ENCODE measurements at places on chromosomes 2 and 18. TPM values are rescaled to one million over a fixed set of nuclear protein-coding genes. Genes with fewer than 3 reads are reported as not detected.
A peak's percentile ranks its signal among the peaks of the same experiment; 100 is the strongest.

DNA sequence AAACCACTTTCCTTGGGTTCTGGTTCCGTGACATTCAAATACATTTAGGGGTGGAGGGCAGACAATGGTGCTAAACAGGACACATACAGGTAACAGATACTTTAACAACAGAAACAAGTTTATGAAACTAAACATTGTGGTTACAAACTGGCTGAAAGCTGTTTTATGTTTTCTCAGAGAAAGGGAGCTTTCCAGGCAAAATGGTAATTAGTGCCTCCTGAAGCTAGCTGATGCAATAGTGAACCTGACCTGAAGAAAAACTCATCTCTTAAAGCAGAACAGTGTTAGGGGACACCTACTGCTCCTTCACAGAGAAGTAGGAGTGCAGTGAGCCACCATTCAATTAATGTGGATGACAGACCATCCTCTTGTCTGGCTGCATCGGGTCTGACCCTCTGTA lies 138.9 kb downstream of the CCDC148 start:
- H3K27ac ChIP-seq, result peak overlapping the region; percentile 8
- DNase-seq, result no peak
- H3K4me3 ChIP-seq, result no peak overlapping the region
- H3K4me1 ChIP-seq, result peaks cover 27% of the 10 kb centered on the region
- peaks cover 14% of the 10 kb centered on the region for H3K36me3 ChIP-seq

DNA sequence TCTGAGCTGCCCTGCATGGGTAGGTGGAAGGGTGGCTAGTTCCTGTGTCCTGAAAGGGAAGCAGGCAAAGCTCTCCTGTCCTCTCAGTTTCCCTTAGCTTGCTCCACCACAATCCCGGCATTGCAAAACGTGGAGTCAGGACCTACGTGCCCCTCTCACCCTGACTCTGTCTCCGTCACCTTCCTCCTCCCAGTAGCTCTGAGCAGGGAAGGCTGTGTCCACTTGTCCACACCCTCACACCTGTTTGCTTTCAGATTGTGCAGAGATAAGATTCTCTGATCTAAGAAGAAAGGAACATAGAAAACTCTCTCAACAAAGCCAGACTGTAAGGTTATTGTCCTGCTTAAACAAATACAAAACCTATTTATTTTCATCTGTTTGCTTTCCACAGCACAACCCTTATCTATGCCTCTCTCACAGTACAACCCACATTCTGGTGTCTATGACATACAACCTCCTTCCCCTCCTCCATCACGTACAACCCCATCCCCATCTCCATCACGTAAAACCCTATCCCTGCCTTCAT lies 79.0 kb downstream of the ALPK2 start:
- DNase-seq, result no peak
- H3K27me3 ChIP-seq, result no peaks in the 10 kb centered on the region
- H3K27ac ChIP-seq, result no peak overlapping the region
- peaks cover 15% of the 10 kb centered on the region for H3K4me1 ChIP-seq

COL4A4 gene
- total RNA-seq, result 1.9 TPM

DNA sequence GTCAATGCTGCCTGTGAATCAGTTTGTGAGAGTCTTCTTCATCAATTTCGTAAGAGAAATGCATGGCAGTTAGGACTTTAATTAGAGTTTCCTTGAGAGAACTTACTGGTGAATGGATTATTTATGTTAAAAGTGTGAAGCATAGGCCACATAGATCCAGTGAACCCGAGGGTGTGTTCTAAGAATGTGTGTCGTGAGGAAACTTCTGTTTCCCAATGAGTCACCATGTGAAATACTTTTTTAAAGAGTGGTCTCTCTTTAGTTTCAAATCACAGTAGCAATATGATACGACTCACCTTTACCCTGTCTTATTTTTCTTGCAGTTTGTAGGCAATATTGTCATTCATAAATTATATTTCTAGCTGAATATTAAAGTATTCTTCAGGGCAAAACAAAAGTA lies 18.5 kb downstream of the THSD7B start:
- H3K4me3 ChIP-seq, result no peak overlapping the region
- DNase-seq, result no peak
- H3K27ac ChIP-seq, result no peak overlapping the region

GRCh38 chr2:111100765-111101162 lies 19.9 kb upstream of the BCL2L11 start:
- H3K4me3 ChIP-seq, result no peak overlapping the region
- no peak for DNase-seq
- no peaks in the 10 kb centered on the region for H3K27me3 ChIP-seq
- H3K27ac ChIP-seq, result no peak overlapping the region

MYO1B gene
- total RNA-seq, result 39.0 TPM

MALL gene
- 3.8 TPM for total RNA-seq

DNA sequence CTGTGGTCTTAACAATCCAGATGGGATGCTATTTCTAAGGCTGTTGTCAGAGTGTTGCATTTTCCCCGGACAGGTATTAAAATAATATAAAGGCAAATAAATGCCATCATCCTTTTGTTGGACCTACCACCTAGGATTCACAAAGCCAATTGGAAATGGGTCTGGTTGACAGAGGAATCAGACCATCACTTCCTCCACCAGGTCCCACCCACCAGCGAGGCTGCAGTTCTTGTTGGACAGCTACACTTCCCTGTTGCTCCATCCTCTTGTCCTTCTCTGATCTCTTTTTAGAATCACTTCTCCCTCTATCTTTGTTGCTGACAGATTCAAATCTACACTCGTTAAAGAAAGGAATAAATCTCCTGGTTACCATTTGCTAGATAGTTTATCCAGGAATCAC lies 1.1 kb downstream of the TMEM169 start:
- no peaks in the 10 kb centered on the region for H3K36me3 ChIP-seq
- H3K27ac ChIP-seq, result peak overlapping the region; percentile 94
- H3K4me1 ChIP-seq, result peaks cover 41% of the 10 kb centered on the region
- H3K27me3 ChIP-seq, result no peaks in the 10 kb centered on the region

DNA sequence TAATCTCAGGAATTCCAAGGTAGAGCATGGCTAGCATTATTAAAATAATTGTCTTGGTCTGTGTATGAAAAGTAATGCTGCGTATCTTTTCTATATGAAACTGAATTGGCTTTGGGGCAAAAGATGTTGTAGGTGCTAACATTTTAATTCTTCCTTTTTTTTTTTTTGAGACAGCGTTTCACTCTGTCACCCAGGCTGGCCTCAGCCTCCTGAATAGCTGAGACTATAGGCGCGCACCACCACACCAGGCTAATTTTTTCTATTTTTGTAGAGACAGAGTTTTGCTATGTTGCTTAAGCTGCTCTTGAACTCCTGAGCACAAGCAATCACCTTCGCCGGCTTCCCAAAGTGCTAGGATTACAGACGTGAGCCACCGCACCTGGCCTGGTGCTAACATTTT lies 172.6 kb upstream of the STON1 start:
- no peak overlapping the region for H3K27ac ChIP-seq
- no peak for DNase-seq
- peaks cover 22% of the 10 kb centered on the region for H3K4me1 ChIP-seq

CYP20A1 gene
- total RNA-seq, result 17.4 TPM

GRCh38 chr2:229340086-229340760 lies 69.1 kb upstream of the PID1 start:
- H3K4me3 ChIP-seq, result no peak overlapping the region
- DNase-seq, result no peak
- no peaks in the 10 kb centered on the region for H3K27me3 ChIP-seq
- H3K27ac ChIP-seq, result no peak overlapping the region
- no peaks in the 10 kb centered on the region for H3K4me1 ChIP-seq

GRCh38 chr2:68506170-68506569 lies 38.8 kb downstream of the APLF start:
- no peak overlapping the region for H3K4me3 ChIP-seq
- no peak for DNase-seq
- peaks cover 10% of the 10 kb centered on the region for H3K4me1 ChIP-seq
- H3K27ac ChIP-seq, result no peak overlapping the region
- H3K36me3 ChIP-seq, result peaks cover 6% of the 10 kb centered on the region

DNA sequence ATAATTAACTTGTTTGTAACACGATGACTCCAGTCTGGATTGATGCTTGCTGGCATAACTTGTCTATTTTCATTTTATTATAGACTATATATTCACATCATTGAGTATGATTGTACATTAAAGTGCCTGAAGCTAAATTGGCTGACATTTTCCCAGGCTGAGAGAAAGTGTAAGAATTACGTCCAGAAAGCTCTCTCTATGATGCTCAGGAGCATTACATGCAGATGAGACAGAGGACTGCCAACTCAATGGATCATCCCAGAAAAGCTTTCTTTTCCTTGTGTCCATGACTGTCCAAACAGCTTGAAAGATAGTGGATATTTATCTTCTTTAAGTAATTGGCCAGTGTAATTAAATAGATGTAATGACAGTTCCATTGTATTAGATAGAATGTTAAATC lies 1372.2 kb upstream of the TMEFF2 start:
- H3K36me3 ChIP-seq, result no peaks in the 10 kb centered on the region
- H3K4me1 ChIP-seq, result no peaks in the 10 kb centered on the region
- no peak overlapping the region for H3K27ac ChIP-seq
- no peaks in the 10 kb centered on the region for H3K27me3 ChIP-seq
- DNase-seq, result no peak
- no peak overlapping the region for H3K4me3 ChIP-seq

DNA sequence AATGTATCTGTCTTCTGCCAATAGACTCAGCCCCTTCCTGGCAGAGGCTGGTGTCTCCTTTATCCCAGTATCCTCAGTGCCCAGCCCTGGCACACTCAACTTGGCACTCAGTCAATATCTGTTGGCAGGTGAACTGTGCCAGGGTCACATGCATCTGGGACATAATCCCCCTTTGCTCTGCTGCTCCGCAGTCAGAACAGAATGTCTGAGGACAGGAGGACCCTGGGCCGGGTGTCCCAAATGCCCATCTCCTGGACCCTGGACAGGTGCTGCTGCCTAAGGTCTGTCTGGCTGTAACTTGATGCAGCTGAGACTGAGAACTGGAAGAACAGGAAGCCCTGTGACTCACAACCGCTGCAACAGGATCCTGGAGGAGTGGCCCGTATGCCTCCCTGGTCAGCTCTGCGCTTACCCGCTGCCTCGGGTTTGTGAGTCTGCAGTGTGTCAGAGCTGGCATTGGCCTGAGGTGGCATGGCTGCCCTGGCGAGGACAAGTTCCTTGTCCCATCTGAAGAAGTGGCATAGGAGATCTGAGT lies 11.4 kb downstream of the HK2 start:
- no peaks in the 10 kb centered on the region for H3K27me3 ChIP-seq
- H3K27ac ChIP-seq, result peak overlapping the region; percentile 61
- H3K4me3 ChIP-seq, result no peak overlapping the region
- peaks cover 3% of the 10 kb centered on the region for H3K36me3 ChIP-seq
- H3K4me1 ChIP-seq, result peaks cover 94% of the 10 kb centered on the region
- peak; percentile 36 for DNase-seq

GRCh38 chr2:16318474-16319195 lies 347.0 kb downstream of the CYRIA start:
- no peak overlapping the region for H3K27ac ChIP-seq
- H3K27me3 ChIP-seq, result no peaks in the 10 kb centered on the region
- no peaks in the 10 kb centered on the region for H3K36me3 ChIP-seq

DNA sequence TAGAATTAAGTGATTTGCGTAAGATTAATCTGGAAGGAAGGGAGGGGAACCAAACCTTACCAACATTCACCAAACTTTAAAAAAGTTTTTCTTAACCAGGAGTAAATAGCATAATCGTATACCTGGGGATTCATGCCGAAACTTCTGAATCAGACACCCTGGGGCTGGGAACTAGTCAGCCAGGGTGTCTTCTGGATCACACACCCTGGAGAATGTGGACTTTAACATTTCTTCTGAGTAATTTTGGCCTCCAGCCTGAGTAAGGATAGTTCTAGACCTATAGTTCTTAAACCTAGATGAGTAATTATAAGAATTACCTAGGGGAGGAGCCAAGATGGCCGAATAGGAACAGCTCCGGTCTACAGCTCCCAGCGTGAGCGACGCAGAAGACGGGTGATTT lies 44.1 kb upstream of the MEIS1 start:
- no peak for DNase-seq
- H3K36me3 ChIP-seq, result peaks cover 17% of the 10 kb centered on the region
- H3K27me3 ChIP-seq, result peaks cover 9% of the 10 kb centered on the region
- peaks cover 30% of the 10 kb centered on the region for H3K4me1 ChIP-seq
- H3K27ac ChIP-seq, result peak overlapping the region; percentile 74

GRCh38 chr2:204282525-204282924 lies 262.8 kb upstream of the PARD3B start:
- H3K36me3 ChIP-seq, result no peaks in the 10 kb centered on the region
- peak overlapping the region; percentile 24 for H3K4me3 ChIP-seq
- H3K27me3 ChIP-seq, result peaks cover 25% of the 10 kb centered on the region
- DNase-seq, result no peak
- peak overlapping the region; percentile 88 for H3K27ac ChIP-seq

- no peak for DNase-seq
- H3K27me3 ChIP-seq, result no peaks in the 10 kb centered on the region
- peaks cover 2% of the 10 kb centered on the region for H3K36me3 ChIP-seq
Observed at GRCh38 chr2:39304200-39304599, 60.4 kb upstream of the CDKL4 start.

- no peaks in the 10 kb centered on the region for H3K27me3 ChIP-seq
- no peak overlapping the region for H3K27ac ChIP-seq
- no peaks in the 10 kb centered on the region for H3K36me3 ChIP-seq
- no peak for DNase-seq
- H3K4me1 ChIP-seq, result peaks cover 7% of the 10 kb centered on the region
Observed at GRCh38 chr18:13893418-13893760, 21.9 kb downstream of the MC2R start.

DNA sequence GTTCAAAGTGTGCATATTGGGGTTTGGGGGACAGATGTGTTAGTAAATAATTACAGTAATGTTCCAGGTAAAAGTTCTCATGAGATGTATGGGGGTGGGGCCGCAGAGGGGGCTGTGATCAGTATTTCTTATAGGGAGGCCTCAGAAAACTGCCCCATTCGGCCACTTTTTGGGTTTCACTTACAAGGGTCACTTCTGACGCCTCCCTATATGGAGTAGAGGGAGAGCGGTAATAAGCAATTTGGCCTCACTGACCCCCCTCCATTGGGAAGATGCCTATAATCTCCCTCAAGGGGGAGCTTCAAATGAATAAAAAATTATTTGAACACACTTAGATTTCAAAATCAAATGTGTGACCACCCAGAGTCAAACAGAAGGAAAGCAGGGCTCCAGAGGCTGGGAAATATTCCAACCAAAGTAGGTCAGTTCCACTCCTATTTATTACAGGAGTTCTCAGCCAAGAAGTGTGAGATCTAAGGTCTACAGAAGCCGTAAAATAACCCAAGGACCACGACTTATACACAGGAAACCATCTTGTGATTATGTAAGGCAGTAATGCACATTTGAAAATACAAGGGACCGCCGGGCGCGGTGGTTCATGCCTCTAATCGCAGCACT lies 2.7 kb downstream of the SCTR start:
- peaks cover 9% of the 10 kb centered on the region for H3K4me1 ChIP-seq
- no peak overlapping the region for H3K4me3 ChIP-seq
- H3K27ac ChIP-seq, result no peak overlapping the region
- H3K36me3 ChIP-seq, result no peaks in the 10 kb centered on the region
- DNase-seq, result no peak

DNA sequence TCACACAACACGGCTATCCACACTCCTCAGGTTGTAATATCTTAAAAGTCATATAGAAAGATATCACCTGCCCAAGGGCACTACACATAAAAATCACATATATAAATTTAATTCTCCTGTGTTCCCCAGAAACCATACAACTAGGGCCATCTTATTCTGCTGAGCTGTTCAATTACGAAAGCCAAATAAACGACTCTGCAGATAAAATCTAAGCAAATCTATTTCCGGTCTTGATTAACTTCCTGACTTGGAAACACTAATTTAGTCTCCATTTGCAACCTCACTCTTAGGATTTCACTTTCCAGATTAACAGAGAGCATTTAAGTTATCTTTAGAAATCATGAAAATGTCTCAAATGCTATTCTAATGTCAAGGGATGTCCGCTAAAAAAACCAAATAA lies 23.9 kb upstream of the STK17B start:
- no peaks in the 10 kb centered on the region for H3K36me3 ChIP-seq
- H3K4me3 ChIP-seq, result no peak overlapping the region
- no peaks in the 10 kb centered on the region for H3K4me1 ChIP-seq
- no peaks in the 10 kb centered on the region for H3K27me3 ChIP-seq
